Activated naive CD8-positive, alpha-beta T cell treated with anti-CD3 and anti-CD28 coated beads, Interleukin-2, amount 10 ng/mL, durations not matched to agents 7 days and 5 days (primary cell): ENCODE measurements at places on chromosomes 13 and 19. TPM values are rescaled to one million over a fixed set of nuclear protein-coding genes. Genes with fewer than 3 reads are reported as not detected.

DNA sequence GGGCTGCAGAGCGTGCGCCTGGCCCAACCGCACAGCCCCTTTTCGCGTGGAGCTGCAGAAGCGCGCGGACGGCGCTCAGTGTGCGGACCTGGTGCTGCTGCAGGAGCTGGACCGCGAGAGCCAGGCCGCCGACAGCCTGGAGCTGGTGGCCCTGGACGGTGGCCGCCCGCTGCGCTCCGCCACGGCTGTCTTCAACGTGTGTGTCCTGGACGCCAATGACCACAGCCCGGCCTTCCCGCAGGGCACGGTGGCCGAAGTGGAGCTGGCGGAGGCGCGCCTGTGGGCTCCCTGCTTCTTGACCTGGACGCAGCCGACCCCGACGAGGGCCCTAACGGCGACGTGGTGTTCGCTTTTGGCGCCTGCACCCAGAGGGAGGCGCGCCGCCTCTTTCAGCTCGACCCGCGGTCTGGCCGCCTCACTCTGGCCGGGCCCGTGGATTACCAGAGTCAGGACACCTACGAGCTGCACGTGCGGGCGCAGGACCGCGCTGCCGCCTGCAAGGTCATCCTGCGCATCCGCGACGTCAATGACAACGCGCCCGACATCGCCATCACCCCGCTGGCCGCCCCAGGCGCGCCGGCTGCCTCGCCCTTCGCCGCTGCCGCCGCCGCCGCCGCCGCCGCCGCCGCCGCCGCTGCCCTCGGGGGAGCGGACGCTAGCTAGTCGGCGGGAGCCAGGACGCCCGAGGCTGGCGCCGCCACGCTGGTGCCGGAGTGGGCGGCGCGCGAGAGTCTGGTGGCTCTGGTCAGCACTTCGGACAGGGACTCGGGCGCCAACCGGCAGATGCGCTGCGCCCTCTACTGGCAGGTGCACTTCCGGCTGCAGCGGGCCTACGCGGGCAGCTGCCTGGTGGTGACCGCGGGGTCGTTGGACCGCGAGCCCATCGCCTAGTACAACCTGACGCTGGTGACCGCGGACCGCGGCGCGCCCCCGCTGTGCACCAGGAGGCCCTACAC lies 172.2 kb downstream of the OLFM4 start:
- peaks cover 9% of the 10 kb centered on the region for H3K27me3 ChIP-seq
- no peak overlapping the region for H3K27ac ChIP-seq
- no peaks in the 10 kb centered on the region for H3K36me3 ChIP-seq
- DNase-seq, result peak; percentile 33

DNA sequence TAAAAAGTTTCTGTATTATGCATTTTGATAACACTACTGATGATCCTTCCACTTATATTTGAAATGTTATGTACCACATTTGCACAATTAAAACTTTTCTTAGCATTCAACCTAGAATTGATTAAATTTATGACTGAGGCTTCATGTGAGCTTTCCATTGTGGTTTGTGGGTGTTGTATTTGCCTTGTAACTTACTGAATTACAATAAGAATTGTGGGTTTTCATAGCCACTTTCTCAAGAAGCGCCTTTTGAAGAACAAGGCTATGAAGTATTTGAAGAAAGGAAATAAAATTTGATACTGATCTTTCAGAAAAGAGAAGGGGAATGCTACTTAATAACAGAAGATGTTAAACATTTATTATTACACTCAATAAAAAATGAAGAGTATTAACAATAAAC lies 7.0 kb upstream of the TEX26 start:
- H3K4me1 ChIP-seq, result peaks cover 8% of the 10 kb centered on the region
- H3K4me3 ChIP-seq, result no peak overlapping the region
- H3K27ac ChIP-seq, result no peak overlapping the region
- DNase-seq, result no peak
- H3K27me3 ChIP-seq, result peaks cover 45% of the 10 kb centered on the region

DNA sequence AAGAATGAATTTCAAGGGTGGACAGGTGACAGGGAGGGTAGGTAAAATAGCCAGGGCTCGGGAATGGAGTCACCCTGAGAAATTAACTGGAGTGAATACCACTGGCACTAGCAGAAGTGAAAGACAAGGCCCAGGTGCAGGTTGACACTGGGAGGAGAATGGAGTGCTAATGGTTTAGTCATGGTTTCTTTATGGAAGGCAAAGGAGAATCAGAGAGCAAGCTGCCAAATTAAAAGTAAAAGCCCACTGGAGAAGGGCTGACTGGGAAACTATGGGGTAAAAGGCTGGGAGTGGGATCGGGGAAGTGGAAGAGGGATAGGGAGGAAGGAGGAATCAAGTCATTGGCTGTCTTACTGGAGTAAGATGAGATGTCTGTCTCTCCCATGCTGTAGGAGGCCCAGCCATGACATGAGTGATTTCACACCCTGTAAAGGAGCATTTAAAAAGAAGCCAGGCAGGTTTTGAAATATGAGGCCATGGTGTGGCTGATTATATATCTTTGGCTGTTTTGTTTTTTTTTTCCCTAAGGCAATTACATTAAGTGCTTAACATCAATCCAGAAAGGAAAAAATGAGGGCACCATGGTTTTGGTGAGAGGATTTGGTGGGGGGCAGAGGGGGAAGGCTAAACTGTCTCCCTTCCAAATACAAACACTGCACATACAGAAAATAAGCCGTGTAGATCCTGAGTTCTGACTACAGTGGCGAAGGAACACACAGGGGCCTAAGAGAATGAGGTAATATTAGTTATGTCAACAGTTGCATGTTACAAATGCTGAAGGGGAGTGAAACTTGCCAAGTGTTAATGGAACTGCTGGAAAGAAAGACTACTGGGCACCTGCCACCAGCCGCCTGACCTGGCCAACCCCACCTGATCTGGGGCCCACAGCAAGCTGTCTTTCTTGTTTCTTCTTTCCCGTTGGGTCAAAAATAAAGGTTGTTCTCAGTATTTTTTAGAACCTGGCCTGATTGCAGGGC lies 183.5 kb upstream of the TSC22D1 start:
- no peak overlapping the region for H3K4me3 ChIP-seq
- H3K27me3 ChIP-seq, result no peaks in the 10 kb centered on the region
- H3K36me3 ChIP-seq, result no peaks in the 10 kb centered on the region

- no peak for DNase-seq
- H3K27ac ChIP-seq, result peak overlapping the region; percentile 95
- H3K27me3 ChIP-seq, result peaks cover 5% of the 10 kb centered on the region
- no peaks in the 10 kb centered on the region for H3K36me3 ChIP-seq
- H3K4me1 ChIP-seq, result peaks cover 40% of the 10 kb centered on the region
Measured at GRCh38 chr19:43783636-43784035, 2.9 kb upstream of the KCNN4 start.

DNA sequence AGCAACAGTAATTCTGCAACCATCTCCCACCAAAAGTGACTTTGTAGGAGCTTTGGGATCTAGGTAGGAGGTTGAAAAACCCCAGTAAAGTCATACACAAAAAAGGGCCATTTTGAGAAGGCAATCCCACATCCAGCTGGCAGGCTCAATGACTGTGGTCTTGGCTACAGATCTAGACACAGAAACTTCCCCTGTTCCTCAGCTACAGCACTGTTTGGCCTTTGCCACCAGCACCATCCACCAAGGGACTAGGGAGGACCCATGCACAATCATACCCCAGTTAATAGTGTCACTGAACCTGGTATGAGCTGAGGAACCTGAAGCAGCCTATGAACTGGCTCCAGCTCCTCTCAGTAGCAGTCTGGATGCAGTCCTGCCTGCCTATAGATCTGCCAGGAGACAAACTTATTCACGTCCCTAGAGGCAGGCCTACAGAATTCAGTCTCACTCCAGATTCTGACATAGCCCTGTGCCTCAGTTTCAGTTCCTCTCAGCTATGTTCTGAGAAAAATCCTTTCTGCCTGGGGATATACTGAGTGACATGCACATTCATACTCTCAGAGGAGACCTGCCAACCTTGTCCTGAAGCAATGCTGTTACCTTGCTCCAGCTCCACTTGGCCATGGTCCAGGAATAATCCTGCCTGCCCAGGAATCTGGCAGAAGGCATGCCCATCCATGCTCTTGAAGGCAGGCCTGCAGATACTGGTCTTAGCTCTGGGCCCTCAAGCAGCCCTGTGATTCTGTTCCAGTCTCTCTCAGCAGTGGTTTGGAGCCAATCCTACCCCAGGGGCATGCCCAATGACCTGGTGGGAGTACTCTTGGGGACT lies 2048.3 kb upstream of the PCDH20 start:
- H3K27ac ChIP-seq, result no peak overlapping the region
- H3K36me3 ChIP-seq, result no peaks in the 10 kb centered on the region
- no peak for DNase-seq
- no peaks in the 10 kb centered on the region for H3K4me1 ChIP-seq
- no peak overlapping the region for H3K4me3 ChIP-seq
- H3K27me3 ChIP-seq, result no peaks in the 10 kb centered on the region

- no peaks in the 10 kb centered on the region for H3K4me1 ChIP-seq
- no peak for DNase-seq
- H3K36me3 ChIP-seq, result no peaks in the 10 kb centered on the region
- H3K4me3 ChIP-seq, result no peak overlapping the region
- no peaks in the 10 kb centered on the region for H3K27me3 ChIP-seq
Measured at GRCh38 chr13:101955764-101956163, 446.1 kb downstream of the FGF14 start.

Gene SYNE4
- 3.3 TPM for total RNA-seq

DNA sequence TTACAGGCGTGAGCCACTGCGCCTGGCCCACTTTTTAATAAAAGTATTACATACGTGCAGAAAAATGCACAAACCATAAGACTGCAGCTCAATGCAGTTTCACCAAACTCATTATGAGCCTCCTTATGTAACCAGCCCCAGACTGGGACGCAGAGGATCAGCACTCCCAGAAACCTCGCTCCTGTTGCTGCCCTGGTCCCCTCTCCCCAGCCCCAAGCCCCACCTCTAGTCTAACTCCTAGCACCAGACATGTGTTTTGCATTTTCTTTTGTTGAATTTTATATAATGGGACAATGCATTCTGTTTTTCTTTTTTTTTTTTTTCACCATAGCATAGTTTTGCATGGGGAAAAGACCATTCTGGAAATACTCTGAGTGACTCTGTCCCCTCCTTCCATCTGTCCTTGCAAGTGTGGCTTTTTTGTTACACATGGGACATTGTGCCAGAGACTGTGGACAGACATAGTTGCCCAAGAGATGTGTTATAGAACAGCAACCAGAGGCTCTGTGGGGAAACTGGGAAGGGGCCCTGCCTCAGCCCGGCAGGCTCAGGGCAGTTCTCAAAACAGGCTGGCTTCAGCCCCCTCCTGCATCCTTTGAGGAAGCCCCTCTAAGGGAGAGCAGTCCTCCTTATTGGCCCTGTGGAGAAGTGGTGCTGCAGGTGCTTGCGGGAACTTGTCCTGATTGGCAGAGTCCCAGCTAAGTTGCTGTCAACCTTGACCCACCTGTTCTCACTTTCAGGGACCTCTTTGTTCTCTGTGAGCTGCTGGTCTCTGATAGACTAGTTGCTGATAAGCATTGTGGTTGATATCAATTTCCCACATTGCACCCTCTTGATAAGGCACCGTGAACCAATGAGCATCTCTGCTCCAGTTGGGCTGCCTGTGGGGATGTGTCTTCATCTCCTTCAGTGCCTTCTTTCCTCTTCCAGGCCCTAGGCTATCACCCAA lies 13.8 kb upstream of the OLFM4 start:
- H3K4me1 ChIP-seq, result no peaks in the 10 kb centered on the region
- no peak for DNase-seq
- H3K4me3 ChIP-seq, result no peak overlapping the region
- H3K27ac ChIP-seq, result no peak overlapping the region
- H3K27me3 ChIP-seq, result peaks cover 4% of the 10 kb centered on the region

DNA sequence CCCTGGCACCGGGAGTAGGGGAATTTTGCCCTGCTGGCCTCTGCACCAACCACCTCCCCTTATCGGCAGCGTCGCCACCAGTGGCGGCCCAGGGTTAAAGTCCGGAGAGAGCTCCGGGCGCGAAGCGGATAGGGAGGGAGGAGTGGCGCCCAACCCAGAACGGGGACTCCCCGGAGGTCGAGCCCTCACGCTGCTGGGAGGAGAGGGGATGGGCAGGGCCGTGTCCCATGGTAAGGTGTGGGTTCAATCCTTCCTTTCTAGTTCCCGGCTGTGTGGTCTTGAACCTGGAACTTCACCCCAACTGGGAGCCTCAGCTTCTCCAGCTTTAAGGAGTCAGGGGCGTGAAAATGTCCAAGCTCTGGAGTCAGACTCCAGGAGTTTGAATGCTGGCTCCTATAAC lies 23.3 kb upstream of the BCL3 start:
- no peak for DNase-seq
- peaks cover 35% of the 10 kb centered on the region for H3K4me1 ChIP-seq
- no peaks in the 10 kb centered on the region for H3K36me3 ChIP-seq
- H3K4me3 ChIP-seq, result no peak overlapping the region

GRCh38 chr13:50676602-50677001 lies 166.9 kb downstream of the DLEU7 start:
- no peak overlapping the region for H3K4me3 ChIP-seq
- no peak overlapping the region for H3K27ac ChIP-seq
- no peaks in the 10 kb centered on the region for H3K36me3 ChIP-seq
- H3K27me3 ChIP-seq, result peaks cover 17% of the 10 kb centered on the region

DNA sequence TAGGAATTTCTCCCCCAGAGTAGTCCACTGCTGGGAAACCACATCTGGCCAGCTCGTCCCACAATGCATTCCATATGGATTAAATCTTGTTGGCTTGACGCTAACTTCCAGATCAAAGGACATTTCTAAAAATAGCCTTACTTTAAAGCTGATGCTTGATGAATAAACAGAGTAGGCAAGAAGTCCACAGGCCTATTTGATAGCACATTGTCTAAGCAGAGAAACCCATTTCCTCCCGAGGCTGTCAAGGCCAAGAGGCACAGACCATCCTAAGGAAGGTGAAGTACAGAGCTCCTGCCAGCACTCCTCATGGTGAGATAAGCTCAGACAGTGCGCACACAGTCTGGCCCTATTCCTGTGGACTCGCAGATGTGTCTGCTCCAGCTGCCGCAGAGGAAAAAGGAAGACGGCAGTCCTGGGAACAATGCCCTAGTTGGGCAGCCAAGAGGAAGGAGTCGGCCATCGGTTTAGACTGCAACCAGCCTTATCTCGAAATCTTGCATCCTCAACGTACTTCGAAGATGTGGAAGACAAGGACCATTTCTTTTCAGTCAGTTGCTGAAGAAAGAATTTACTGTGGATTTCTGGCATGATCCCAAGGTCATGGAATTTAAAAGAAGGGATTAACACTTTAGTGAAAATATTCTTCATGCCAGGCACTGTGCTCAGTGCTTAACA lies 156.8 kb downstream of the RGCC start:
- DNase-seq, result no peak
- no peak overlapping the region for H3K4me3 ChIP-seq
- H3K36me3 ChIP-seq, result peaks cover 17% of the 10 kb centered on the region
- no peak overlapping the region for H3K27ac ChIP-seq
- no peaks in the 10 kb centered on the region for H3K27me3 ChIP-seq

DNA sequence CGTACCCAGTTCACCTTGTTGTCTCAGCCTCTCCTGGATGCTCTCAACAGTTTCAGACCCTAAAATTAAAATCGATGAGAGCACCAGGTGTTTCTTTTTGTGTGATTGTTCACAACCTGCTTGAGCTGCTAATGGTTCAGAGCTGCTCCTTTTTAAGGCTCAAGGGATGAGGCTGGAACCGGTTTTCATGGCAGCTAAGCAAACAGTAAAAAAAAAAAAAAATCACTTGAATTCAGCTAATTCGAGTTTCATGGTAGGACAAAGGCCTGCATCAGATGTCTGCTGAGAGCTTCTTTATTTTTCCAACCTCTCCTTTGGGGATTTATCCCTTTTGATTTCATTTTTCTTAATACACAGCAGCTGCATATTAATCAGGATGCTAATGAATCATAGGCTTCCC lies 6.5 kb downstream of the SYCE2 start:
- no peaks in the 10 kb centered on the region for H3K36me3 ChIP-seq
- peaks cover 25% of the 10 kb centered on the region for H3K4me1 ChIP-seq
- no peaks in the 10 kb centered on the region for H3K27me3 ChIP-seq
- no peak for DNase-seq
